H7 (cell line): ENCODE measurements at places on chromosomes 12 and 14.
A peak's percentile ranks its signal among the peaks of the same experiment; 100 is the strongest.

DNA sequence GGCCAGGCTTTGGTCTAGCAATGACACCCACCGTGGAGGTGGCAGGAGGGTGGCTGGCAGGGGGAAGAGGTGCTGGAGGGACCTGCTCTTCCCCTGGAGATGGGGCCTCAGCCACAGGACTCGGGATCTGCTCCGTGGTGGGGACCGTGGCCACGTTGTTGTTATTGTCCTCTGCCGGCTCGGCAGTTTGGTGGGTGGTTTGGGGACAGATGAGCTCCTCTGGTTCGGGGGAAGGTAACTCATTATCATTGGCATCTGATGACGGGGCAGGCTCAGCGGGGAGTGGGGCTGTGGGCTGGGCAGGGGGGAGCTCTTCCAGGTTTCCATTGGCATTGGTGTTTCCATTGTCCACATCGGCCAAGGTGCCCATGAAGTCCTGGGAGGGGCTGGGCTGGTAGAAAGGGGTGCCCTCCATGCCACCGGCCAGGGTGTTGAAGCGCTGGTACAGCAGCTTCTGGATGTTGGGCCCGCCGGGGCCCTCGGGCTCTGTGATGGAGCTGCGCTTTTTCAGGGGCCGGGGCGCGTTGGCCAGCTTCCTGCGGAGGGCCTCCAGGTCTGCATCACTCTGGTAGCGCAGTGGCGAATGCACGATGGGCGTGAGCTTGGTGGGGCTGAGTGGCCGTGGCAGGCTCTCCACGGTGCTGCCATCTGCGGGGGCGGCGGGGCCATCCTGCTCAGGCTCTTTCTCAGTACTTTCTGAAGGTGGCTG, 24.3 kb downstream of the ZFYVE21 start:
- DNase-seq, result peak; percentile 59

GRCh38 chr14:96001866-96002497, 37.2 kb upstream of the C14orf132 start:
- DNase-seq, result no peak

- no peak for DNase-seq
Measured at GRCh38 chr12:18281941-18282340, 20.6 kb downstream of the PIK3C2G start.

DNA sequence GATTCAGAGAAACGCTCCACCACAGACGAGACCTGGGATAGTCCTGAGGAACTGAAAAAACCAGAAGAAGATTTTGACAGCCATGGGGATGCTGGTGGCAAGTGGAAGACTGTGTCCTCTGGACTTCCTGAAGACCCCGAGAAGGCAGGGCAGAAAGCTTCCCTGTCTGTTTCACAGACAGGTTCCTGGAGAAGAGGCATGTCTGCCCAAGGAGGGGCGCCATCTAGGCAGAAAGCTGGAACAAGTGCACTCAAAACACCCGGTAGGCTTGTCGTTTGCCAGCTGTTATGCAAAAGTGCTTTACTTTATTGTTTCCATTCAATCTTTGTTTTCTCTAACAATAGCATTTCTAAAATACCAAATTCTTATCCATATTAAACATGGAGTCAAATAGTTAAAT, 287.3 kb downstream of the NAV3 start:
- DNase-seq, result peak; percentile 18

GRCh38 chr14:81123811-81124210, 96.9 kb downstream of the GTF2A1 start:
- no peak for DNase-seq

DNA sequence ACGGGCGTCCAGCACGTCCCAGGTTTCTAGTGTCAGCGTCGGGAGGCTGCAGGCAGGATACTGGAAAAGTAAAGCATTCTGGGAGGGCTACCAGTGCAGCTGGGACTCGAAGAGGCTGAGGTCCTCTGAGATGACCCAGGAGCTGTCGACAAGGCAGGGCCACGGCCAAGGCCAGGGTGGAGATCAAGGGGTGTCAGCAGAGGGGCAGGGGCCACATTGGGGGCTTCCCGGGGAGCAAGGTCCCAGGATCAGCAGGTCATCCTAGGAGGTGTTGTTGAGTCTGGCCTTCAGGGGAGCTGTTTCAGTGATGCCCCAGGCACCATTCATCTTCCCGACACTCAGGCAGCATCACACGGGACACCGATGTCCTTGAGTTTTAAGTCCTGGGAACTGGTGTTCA, 377.8 kb upstream of the SFSWAP start:
- no peak for DNase-seq

DNA sequence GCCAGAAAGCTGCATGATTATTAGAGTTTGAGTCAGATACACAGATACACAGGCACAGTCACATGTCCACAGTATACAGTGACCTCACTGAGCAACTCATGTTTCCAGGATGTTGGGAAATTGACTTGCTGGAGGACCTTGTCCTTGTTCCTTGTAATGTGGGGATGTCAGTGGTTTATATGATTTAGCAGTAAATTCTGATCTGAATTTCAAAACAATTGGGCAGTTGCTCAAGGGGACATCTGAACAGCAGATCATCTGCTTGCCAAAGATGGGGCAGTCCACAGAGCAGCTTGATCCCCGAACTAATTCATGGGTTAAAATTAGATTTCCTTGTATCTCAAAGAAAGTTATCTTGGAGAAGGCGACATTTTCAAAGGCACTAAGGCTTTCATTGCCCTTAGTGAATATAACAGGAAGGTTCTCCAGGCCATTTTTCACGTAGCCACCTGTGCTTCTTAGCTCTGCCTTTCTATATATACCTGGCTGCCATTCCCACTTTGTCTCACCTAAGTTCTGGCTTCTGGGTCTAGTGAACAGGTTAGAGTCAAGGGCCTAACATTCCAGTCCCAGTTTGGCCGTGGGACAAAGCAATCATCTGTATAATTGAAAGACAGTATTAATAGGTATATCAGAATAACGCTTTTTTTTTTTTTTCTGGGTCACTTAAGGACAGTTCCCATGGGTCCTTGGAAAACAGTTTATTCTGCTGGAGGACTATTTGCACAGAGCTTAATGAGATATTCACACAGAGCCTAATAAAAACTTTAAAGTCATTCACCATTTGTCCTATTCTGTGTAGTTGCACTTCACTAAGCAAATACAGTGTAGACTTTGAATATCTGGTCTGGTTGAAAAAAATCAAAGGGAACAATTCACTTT, 64.9 kb upstream of the STRN3 start:
- no peak for DNase-seq

GRCh38 chr12:45831590-45831989, 102.1 kb downstream of the ARID2 start:
- DNase-seq, result no peak

GRCh38 chr12:83183132-83183531, 496.4 kb downstream of the TMTC2 start:
- no peak for DNase-seq

GRCh38 chr14:96631621-96632362, 129.6 kb downstream of the PAPOLA start:
- peak; percentile 27 for DNase-seq

GRCh38 chr14:45185100-45185814, 49.5 kb downstream of the FANCM start:
- DNase-seq, result no peak

GRCh38 chr12:71335963-71336257, 103.7 kb upstream of the LGR5 start:
- no peak for DNase-seq

DNA sequence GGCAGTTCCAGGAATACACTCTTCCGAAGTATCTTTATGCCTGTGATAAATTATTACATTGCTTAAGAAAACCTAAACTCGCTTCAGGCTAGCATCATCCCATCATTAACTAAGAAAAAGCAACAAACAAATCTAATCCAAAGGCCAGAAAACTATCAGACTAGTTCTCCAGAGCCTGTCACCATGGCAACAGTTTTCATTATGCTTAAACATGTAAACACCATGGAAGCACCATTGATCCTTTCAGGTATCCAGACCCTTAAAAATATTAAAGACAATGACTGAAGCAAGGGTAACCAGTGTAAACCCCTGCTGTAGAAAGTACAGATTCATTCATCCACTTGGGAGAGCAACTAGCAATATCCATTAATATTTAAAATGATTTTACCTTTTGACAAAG, 9.8 kb downstream of the DAD1 start:
- no peak for DNase-seq

DNA sequence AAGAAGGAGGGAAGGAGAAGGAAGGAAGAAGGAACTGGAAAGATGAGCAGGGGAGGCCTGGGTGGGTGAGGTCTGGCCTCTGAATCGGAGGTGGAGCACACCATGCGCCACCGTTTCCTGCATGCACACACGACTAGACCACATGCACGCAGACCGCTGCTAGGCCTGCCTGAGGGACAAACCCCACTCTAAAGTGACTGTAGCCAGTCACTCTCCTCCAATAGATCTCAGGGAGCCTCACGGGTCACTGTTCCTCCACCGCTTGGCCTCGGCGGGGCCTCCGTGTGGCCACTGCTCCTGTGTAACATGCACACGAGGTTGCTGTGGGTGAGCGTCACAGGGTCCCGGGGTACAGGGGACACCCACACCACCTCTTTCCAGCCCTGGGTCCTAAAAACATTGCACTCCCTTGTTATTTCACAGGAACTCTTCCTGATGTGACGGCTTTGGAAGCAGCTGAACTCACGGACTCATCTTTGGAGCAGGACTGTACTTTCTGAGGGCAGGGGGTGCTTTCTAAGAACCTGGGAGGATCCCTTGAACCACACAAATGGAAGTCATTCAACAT, 17.6 kb upstream of the CEBPE start:
- DNase-seq, result no peak
